ENCODE measurements at places on chromosomes 7 and 10.
A peak's percentile ranks its signal among the peaks of the same experiment; 100 is the strongest.

- peak; percentile 68 for DNase-seq
These were observed 381.8 kb downstream of the TCERG1L start for GRCh38 chr10:130929422-130930325.

GRCh38 chr7:111530356-111530668 lies 32.0 kb downstream of the IMMP2L start:
- no peak for DNase-seq

- DNase-seq: no peak
These were observed 65.7 kb downstream of the AP3M1 start for GRCh38 chr10:74084955-74085354.

- peak; percentile 20 for DNase-seq
These were observed 80.8 kb upstream of the KLF14 start for GRCh38 chr7:130814778-130815335.

DNA sequence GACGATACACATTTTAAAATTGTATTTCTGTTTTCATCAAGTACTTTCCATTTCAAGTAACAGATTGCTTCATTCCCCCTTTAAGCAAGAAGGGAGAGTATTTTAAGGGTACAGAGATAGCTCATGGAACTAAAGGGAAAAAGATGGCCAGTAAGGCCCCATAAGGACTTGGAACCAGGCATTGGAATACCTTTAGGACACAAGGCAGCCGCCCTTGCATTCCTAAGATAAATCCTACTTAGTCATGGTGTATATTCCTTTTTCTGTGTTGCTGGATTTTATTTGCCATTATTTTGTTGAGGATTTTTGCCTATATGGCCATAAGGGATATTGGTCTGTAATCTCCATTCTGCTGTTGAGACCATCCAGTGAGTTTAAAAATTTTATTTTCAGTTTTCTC lies 49.2 kb downstream of the BTRC start:
- DNase-seq: no peak

DNA sequence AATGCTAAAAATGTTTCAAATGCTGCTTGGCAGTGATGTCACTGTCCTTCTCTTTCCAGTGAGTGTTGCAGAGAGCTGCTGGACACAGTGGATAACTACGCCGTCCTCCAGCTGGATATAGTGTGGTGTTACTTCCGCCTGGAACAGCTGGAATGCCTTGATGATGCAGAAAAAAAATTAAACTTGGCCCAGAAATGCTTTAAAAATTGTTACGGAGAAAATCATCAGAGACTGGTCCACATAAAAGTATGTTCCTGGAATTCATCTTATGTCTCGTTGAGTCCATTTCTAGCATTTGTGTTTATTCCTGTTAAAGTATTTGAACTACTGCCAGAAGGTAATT lies 25.2 kb downstream of the NUB1 start:
- DNase-seq: no peak

- no peak for DNase-seq
These were observed 22.2 kb upstream of the CHST12 start for GRCh38 chr7:2381227-2381626.

GRCh38 chr7:2639695-2640481 lies 8.1 kb downstream of the TTYH3 start:
- no peak for DNase-seq

- DNase-seq: no peak
These were observed 99.1 kb downstream of the ANK3 start for GRCh38 chr10:60290558-60290957.

GRCh38 chr10:10915215-10915614 lies 102.5 kb upstream of the CELF2 start:
- no peak for DNase-seq

DNA sequence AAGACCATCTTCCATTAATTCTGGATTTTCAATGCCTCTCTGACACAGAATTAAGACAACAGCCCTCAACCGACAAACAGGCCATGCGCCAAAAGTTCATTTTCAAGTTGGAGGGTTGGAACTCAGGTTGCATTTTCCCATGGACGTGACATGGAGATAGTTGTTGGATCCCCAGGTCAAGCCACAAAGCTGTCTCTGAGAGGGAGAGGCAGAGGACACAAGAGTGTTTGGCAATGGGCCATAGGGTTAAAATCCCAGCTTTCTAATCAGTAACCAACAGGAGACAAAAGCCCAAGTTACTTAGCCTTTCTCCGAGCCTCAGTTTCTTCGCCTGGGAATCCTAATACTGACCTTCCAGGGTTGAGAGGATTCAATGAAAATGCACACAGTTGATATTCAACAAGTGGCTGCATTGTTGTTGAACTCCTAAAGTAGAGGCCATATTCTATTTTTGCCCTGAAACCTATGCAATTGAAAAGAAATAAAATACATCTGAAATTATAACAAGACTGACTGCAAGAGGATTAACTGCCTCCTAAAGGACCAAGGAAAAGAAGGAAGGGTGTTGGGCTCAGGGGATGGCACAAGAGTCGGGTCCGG lies 44.3 kb downstream of the SORBS1 start:
- DNase-seq: no peak

GRCh38 chr10:114638821-114639625 lies 19.1 kb downstream of the ABLIM1 start:
- peak; percentile 62 for DNase-seq

GRCh38 chr10:11742009-11742778 lies at the start of gene ECHDC3:
Gene ECHDC3 (plus strand): TSS chr10:11742382. CDS start chr10:11742577, 195 bp downstream.
- DNase-seq: no peak

DNA sequence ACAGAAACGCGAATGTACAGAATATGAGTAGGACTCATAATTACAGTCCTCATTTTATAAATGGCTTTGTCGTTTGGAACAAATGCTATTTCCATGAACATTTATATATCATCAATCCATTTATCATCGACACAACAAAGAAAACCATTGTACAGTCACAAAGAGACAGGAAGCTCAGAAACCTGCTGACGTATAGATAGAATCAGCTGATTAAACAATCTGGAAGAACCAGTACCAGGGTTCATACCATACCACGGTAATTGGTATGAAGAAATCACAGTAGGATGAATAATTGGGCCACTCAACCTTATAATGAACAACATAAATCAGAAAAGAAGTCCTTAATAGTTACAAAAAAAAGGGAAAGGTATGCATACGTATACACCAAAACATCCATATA lies 295.0 kb downstream of the PARD3 start:
- DNase-seq: no peak

GRCh38 chr7:99132595-99133321 lies 11.2 kb downstream of the SMURF1 start:
- no peak for DNase-seq

- DNase-seq: no peak
These were observed 311.6 kb downstream of the CCDC3 start for GRCh38 chr10:12689893-12690292.

DNA sequence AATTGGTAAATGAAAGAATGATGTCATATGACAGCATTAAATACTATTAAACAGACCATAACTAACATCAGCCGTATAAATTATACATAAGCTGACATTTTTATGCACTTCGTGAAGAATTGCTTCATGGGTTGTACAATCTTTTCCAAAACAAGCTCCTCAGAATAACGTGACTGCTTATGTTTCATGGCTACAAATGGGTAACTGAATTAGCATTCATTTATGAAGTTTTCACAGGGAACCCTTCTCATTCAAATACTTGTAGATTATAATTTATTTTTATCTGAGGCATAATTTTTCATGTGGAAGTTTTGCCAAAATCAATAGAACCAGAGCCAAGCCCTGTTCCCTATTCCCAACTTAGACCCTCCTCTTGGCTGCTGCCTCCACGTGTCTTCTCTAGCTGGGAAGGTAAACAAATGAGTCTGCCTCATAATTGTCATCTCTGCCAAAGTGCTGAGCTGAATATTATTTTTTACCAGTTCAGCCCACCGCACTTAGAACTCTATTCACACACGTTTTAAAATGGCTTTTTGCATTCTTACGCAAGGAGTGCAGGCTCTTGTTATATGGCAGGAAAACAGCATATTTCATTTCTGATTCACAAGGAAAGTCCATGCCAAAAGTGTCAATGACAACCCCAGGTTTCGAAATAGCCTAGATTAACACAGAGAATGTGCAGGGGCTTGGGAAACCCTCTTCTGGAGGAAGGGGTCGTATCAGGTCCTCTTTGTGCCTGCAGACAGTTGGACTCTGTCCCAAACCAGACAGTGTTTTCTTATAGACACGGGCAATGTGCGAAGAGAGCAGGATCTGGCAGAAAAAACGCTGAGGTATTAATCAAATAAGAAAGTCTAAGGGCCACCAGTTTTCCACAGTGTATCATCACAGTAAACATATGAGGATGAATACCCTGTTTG lies 370.7 kb upstream of the MGMT start:
- DNase-seq: no peak

- no peak for DNase-seq
These were observed 10.6 kb upstream of the ARID5B start for GRCh38 chr10:61890881-61891409.

- peak; percentile 81 for DNase-seq
These were observed 18.8 kb upstream of the INPP5A start for GRCh38 chr10:132518572-132519381.

- no peak for DNase-seq
These were observed 425.0 kb upstream of the ETV1 start for GRCh38 chr7:14414274-14414986.

- DNase-seq: no peak
These were observed 67.5 kb upstream of the MDFIC start for GRCh38 chr7:114854369-114854768.

- DNase-seq: no peak
These were observed 105.8 kb downstream of the BAMBI start for GRCh38 chr10:28783087-28783486.

DNA sequence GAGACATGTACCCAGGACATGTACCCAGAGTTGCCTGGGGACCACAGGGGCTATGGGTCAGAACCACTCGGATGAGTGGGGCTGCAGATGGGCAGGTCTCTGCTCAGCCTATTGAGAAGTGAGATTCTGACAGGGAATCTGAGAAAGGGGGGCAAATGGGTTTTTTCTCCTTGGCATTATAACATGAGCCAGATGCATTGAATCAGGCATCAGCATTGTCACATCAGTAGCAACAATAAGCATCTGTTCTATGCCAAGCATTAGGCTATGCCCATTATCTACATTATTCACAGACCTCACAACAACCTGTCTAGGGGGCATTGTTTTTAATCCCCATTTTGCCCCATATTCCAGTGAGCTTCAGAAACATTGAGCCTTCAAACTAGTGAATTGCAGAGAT lies 108.2 kb downstream of the PLCE1 start:
- DNase-seq: no peak

- DNase-seq: no peak
These were observed 545 bp downstream of the GIGYF1 start for GRCh38 chr7:100693312-100694097.

GRCh38 chr7:115676080-115676479 lies 354.5 kb downstream of the TFEC start:
- DNase-seq: no peak

DNA sequence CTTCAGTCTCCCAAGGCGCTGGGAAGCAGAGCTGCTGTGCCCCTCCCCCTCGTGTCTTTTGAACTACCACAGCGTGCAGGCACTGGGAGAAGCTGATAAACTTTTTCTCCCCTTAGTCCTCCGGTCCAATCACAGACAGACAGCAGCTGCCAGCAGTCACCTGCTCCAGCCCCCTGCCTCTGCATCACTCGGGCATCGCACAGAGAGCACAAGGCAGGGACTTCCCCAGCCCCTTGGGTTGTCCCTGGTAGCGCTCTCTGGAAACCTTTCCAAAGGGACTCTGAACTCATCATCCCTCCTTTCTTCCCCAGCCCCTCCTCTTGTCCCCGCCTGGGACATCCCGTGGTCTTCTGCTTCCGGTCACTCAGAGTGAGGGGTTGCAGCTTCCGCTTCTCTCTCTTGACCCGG lies 1.4 kb upstream of the NEUROG3 start:
- DNase-seq: peak; percentile 22

DNA sequence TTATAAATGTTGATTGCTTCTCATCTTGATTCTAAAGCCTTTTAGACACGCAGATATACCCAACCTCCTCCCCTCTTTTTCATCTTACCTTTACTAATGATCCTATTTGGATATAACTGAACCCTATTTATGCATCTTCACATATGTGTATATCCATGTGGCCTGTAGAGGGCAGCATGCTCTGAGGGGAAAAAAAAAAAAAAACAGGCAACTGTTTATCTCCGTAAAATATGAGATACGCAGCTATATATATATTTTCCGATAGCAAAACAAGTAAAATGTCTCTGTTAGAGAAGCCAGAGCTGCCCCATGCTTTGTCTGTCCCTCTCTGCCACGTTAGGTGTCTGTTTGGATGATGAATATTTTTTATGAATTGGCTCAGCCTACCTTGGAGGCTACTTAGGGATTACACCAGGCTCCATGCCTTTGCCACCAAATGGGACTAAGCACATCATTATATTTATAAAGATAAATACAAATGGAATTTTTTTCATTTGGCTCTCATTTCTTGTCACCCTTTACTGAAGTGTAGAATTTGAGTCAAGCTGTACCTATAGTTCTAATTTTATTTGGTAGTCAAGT lies 174.8 kb upstream of the FZD1 start:
- DNase-seq: peak; percentile 78

GRCh38 chr10:24385776-24386175 lies 176.8 kb downstream of the KIAA1217 start:
- no peak for DNase-seq

DNA sequence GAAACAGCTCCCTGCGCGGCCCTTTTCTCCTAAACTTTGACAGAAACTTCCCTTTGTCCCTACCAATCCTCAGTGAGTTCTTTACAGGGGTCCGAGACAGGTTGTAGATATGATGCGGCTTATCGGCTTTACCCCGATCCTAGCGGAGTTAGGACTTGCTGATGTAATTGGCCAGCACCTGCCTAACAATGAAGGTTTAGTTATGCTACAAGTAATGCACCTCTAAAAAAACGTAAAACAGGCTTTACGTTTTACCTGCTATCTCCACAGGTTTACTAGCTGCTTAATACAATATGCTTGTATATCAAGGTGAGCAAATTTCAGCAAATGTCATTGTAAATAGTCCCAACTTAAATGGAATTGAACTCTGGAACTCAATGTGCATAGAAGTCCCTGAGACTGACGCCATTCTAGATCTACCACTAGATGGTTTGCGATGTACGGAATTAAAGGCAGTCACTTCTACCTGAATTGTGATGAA lies 697 bp upstream of the SNX13 start:
- DNase-seq: peak; percentile 73

GRCh38 chr10:99743841-99744240 lies 11.8 kb downstream of the CUTC start:
- DNase-seq: no peak

- peak; percentile 66 for DNase-seq
These were observed 1.5 kb upstream of the HTR7 start for GRCh38 chr10:90859321-90859751.

DNA sequence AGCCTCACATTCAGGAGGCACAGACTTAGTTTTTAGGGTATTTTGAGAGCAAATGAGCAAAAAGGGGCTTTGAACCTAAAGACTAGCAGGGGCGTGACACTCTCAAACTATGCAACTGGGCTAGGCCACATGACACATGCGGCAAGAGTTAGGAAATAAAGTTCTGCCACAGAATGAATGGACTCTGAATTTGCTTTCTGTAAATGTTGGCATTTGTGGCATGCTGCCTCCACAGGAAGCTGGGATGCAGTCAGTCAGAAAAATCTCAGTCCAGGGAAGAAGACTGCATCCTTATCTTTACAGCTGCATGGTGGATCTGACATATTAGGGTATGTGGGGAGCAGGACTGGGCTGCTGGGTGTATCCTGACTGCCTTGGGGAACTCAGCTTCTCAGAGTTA lies 181.0 kb downstream of the COBL start:
- no peak for DNase-seq

GRCh38 chr10:117653170-117653515 lies 110.6 kb downstream of the EMX2 start:
- DNase-seq: peak; percentile 88

- no peak for DNase-seq
These were observed 2.2 kb upstream of the WAC start for GRCh38 chr10:28530751-28531150.

- no peak for DNase-seq
These were observed 21.8 kb downstream of the STAM start for GRCh38 chr10:17665747-17666146.

Data from SW480 (cell line).